ENCODE measurements at places on chromosomes 1 and 21.

DNA sequence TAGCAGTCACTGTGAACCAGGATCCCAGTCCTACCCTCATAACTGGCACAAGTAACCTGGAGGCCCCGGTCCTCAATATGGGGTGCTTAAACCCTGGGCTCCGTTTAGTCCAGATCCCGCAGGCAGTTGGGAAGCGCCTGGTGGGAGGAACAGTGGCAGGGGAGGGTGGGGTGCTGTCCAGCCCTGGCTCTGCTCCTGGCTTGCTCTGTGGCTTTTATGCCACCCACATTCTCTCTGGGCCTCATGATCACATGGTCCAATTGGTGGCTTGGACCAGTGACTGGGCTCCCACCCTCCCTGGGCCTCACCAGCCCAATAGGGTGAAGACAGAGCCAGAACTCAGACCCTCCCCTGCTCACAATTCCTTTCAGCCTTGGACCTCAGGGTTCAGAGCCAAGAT, 2.9 kb downstream of the CD164L2 start:
- DNase-seq: no peak

DNA sequence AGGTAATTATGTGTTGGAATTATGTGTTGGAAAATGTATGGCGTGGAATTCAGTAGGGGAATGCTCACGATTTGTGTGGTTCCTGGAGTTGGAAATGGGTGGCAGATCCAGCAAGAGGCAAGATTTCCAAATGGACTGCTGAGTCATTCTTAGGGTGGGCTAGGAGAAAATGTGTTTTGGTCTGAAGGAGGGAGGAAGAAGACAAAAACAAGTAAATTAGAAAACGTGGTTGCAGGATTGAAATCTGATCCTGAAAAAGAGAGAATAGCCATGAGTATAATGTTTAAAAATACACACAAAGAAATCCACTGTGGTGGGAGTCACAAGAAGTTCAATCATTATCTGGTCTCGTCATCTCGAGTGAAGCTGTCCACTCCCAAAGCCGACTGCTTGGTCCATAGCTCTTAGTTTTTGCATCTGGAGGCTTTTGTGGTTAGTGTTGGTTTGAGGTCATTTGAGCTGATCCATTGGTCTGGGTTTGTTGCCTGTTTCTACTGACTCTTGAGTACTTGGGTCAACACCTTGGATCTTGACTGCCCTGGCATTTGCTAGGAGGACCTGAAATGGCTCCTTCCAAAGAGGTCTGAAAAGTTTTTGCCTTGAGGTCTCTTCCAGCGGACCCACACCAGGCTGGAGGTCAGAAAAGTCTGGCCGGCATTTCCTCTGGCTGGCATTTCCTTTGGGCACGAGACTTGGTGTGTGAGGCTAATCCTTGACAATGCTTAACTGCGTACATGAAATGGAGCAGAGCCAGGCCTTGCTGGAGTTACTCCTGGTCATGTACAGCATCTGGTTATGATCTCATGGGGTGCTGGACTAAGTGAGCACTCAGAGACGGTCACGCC, 9.2 kb downstream of the MX2 start:
- DNase-seq: no peak

GRCh38 chr1:85356130-85356529, 79.7 kb upstream of the BCL10 start:
- no peak for DNase-seq

DNA sequence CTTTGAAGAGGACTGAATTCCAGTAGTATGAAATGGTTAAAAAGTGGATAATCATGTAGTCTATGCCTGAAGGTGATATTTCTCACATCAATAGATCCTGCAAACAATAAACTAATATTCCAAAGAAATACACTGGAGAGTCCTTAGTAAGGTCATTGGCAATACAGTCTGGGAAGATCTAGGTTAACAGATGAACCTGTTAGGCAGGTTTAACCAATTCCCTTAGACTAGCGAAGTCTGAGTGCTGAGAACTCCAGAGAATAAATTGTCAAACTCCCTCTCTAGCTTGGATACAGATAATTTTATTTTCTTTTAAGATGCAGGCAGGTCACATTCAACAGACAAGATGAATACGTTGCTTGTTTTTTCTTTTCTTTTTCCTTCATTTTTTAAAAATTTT, 2.4 kb downstream of the GPR157 start:
- DNase-seq: no peak

GRCh38 chr1:101453844-101454243, 217.0 kb downstream of the S1PR1 start:
- DNase-seq: no peak

DNA sequence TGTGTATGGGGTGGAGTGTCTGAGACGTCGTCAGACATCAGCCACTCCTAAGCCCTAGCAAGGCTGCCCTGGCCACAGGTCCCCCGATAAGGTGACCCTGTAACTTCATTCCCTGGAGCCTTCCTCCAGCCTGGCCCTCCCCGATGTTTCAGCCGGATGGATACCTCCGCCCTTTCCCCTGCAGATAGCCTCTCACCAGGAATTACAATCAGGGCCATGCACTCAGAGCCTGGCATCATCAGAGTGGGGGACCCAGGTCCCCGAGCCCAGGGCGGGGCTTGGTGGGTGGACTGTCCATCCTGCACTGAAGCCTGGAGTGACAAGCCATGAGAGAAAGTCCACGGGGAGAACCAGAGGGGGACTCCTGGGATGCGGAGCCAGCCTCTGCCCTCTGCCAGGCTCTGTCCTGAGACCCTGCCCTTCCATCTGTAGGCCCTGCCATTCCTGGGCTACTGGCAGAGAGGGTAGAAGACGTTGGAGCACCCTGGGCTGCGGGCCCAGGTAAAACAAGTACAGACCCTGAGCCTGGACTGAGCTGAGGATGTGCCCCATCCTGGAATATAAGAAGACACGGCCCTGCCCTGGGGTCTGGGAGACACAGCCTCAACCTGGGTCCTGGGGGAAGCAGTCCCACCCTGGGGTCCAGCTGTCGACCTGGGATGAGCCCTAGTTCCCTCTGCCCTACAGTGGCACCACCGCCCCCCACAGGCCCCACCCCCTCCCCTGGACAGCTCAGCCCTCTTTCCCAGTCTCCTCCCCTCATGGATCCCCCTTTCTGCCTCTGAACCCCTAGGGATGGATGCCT, 16.8 kb upstream of the ARF1 start:
- no peak for DNase-seq

- DNase-seq: no peak
Observed at GRCh38 chr1:229148743-229149142, 122.2 kb upstream of the RAB4A start.

- peak; percentile 18 for DNase-seq
Observed at GRCh38 chr1:226748306-226748705, 9.2 kb upstream of the ITPKB start.

- no peak for DNase-seq
Observed at GRCh38 chr1:33455539-33456501, 16.6 kb upstream of the ZSCAN20 start.

GRCh38 chr1:61268546-61269240, 186.3 kb downstream of the NFIA start:
- no peak for DNase-seq

DNA sequence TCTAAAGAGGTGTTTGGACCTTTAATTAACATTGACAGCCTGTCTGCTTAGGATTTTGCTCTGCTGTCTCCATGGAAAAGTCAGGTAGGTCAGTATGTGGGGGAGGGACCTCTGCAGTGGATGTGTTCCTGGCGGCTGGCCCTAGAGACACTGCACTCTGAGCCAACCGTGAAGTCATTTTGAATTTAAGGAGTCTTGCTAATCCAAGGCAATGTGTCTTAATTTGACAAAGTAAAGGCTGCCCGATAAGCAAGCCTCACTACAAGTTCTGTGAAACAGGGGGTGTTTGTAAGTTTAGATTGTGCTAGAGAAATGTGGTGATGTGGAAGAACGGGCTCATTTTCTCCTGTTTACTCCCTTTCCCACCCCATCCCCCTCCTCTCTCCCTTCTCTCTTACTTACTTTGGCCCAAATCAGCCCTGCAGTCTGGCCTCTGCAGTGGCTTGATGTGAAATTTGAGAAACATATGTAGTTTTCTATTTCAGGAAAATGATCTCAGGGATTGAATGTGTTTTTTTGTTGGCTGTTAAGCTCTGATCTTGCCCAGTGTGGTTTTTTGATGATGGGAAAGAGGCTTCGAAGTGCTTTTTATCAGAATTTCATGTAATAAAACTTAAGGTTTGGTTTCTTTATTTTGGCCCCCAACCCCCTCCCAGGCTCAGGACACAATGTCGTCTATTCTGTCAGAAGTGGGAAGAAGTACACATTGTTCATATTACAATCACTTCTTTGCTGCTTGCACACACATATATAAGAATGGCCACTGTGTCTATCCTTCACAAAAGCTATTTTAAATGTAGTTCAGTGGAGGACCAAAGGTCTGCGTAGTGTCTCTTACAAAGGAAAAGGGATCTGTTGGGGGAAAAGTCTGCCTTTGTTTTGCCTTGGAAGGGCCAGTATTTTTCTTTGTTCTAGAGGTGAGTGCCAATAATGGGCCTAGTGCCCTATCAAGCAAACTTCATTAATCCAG, 96.6 kb downstream of the FGGY start:
- no peak for DNase-seq

GRCh38 chr1:210025870-210026269, 87.9 kb downstream of the SYT14 start:
- DNase-seq: no peak

DNA sequence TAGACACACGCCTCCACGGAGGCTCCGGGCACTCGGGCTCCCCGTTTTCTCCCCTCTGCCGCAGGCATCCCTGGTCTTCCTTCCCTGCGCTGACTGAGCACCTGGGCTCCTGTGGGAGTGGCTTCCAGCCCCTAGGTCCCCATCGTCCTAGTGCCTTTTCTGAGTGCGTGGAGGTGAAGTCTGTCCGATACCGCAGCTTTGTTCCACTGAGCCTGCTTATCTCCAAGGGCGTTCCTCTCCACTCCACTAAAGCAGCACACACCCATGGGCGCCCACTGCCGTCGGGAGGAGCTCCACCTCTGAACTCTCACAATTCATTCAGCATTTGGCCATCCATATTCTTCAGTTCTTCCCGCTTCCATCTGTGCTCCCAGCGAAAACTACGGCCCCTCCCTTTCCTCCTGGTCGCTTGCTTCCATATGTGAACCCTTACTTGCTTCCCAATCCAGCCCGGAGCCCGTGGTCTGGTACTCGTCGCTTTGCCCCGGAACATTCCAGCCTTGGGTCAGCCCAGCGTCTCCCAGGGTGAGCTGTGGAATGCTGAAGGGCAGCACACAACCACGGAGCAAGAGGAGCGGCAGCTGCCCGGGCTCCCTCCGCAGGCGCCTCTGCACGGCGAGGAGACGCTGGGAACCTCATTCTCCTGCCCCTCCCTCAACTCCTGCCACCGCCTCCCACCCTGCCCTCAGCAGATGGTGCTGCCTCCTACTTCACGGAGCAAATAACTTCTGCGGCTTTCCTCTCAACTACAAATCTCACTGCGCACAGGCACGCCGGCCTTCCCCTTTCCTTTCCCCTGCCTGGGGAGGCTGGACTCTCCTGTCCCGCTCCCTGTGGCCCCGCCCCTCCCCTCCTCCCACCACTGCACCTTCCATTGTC, 27.5 kb downstream of the ATP8B2 start:
- DNase-seq: no peak

DNA sequence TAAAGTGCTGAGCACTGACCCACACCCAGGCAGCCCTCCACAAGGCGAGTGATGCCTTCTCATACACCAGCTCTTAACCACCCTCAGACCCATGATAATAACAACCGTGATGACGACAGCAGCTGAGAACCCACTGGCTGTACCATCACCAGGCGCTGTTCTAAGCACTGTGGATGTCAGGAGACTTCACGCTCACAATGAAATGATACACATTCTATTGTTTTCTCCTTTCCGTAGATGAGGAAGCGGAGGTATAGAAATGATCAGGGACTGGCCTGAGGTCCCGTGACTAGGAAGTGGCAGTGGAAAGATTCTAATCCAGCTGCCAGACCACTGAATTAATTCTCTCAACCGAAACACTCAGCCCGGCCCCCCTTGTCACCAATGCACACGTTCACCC, 32.6 kb downstream of the SDC3 start:
- DNase-seq: no peak

GRCh38 chr1:10320336-10320735, 78.5 kb upstream of the PGD start:
- no peak for DNase-seq

GRCh38 chr1:55318116-55318817, 103.1 kb upstream of the USP24 start:
- DNase-seq: no peak

GRCh38 chr1:159000625-159001024, 9.1 kb upstream of the IFI16 start:
- DNase-seq: no peak

GRCh38 chr1:20787840-20788795, 1.0 kb upstream of the HP1BP3 start:
- no peak for DNase-seq

- no peak for DNase-seq
Observed at GRCh38 chr1:84939151-84939550, 46.1 kb upstream of the LPAR3 start.

DNA sequence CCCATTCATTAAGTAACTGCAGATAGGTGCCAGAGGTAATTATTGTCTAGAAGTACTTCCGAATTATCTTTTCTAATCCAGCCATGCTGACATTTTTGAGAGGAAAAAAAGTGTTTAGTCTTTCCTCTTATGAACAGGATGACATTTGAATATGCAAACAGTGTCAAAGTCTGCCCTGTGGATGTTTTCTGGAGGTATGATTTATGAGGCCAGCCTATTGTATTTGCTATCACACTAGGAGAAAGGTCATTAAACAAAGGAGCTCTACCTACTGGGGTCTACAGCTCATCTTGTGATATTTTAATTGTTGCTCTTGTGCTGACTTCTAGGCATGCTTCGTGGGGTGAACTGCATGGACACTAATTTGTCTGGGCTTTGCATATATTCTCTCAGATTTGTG, 559.7 kb upstream of the CAMK1G start:
- DNase-seq: no peak

GRCh38 chr1:116585886-116586285, 15.1 kb upstream of the CD58 start:
- DNase-seq: no peak

GRCh38 chr1:11828511-11828910, 19.1 kb downstream of the NPPA start:
- no peak for DNase-seq

DNA sequence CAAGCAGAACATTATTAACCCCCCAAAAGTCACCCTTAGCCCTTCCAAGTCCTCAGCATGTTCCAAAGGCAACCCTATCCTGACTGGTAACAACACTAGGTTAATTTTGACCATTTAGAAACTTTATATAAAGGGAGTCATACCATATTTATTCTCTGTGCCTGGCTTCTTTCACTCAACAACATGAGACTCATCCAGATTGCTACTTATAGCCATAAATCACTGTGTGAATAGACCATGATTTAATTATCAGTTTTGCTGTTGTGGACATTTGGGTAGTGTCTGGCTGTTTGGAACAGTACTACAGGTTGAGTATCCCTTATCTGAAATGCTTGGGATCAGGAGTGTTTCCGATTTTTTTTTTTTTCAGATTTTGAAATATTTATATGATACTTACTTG, 252.1 kb downstream of the DISC1 start:
- no peak for DNase-seq

- peak; percentile 15 for DNase-seq
Observed at GRCh38 chr1:13699936-13700520, at the start of gene PRDM2. PRDM2 (plus strand) TSS chr1:13700188; CDS start chr1:13715606, 15,418 bp downstream.

GRCh38 chr1:246674049-246674448, 50.2 kb upstream of the SCCPDH start:
- DNase-seq: no peak

GRCh38 chr21:42319851-42320572, 4.8 kb upstream of the TFF3 start:
- no peak for DNase-seq

- no peak for DNase-seq
Observed at GRCh38 chr21:46354046-46354445, 30.1 kb downstream of the PCNT start.

Data from thymus (tissue), 14 donors.